ENCODE measurements at places on chromosomes 12 and 14.

GRCh38 chr14:61184112-61184511 is 97.0 kb downstream of the TMEM30B start:
- DNase-seq = no peak

- no peak for DNase-seq
These were observed 23.0 kb upstream of the ACTN1 start for GRCh38 chr14:69002069-69002468.

DNA sequence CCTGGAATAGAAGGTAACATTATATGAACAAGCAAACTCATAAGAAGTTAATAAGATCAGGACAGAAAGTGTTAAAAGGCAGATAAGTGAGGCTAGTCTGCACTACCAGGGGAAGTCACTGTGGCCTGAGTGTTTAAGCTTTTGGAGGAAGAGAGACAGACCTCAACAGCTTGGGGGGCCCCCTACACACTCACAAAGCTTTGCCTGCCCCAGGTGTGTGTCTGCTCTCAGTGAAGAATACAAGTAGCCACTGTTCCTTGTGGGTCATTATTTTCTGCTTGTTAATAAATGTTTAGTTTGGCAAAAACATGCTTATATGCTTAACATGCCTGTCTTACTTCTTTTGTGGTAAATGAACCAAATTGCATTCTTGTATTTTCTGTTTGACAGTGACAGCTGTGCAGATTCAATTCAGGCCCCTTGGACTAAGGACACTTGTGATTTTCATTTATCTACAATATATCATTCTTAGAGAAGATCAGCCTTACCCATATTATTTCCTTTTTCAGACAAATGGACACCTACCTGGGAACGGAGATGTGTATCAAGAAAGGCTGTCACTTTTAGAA is 50.7 kb upstream of the C12orf71 start:
- no peak for DNase-seq

DNA sequence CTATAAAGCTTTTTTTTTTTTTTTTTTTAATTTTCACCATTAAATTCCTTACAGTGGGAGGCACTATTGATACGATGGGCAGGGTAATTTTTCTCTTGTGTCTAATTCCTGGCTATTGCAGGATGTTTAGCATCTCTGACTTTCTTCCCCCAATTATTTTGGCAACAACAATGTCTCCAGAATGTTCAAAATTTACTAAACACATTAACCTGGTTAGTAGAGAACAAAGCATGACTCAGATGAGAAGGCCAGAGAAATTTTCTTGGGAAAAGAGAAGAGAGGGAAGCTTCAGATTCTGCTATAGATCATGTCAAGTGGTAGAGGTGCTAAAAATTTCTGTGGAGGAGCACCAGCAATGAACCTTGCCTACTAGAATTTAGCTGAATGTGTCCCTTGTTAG is 171.5 kb upstream of the PRICKLE1 start:
- no peak for DNase-seq

GRCh38 chr12:95736631-95737030 is 53.9 kb downstream of the NTN4 start:
- DNase-seq = no peak

DNA sequence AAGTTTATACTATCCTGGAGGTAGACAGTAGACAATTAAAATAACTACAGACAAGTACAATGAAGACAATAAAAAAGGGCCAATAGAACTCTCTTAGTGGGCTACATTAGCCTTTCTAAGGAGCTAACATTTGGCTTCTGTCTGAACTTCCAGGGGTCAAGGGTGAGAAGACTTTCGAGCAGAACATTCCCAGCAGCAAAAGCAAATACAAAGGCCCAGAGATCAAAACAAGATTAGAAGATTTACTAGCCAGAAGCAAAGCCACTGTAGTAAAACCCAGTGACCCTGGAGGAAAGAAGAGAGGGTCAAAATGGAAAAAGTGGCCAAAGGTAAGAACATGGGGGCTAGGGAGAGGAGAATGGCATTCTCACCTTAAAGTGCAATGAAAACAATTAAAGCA is 63.2 kb downstream of the ATP2B1 start:
- no peak for DNase-seq

DNA sequence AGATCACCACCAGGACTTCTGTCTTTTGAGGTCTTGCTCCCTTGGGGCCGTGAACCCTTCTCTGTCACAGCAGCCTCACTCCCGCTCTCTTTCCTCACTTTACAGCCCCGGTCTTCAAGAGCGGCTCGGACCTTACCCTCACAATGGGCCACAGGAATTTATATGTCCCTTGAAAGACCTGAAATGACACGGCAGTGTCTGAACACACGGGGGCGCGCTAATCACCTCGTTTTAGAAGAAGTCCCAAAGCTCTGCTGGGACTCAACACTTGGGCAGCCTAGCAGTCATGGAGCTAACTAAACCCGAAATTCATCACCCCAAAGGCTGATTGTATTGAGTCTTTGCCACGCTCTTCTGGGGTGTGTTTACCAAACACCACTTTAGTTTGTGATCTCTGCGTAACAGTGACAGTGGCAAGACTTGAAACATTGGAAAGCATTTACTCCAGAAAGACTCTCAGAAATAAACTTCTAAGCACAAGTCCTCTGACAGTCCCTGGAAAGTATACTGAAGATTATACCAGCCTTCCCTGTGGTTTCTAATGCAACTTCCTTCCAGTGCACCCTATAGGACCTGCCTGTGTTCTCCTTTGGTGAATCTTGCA is 29.0 kb downstream of the SERPINA11 start:
- peak; percentile 16 for DNase-seq

Measured in NCI-H524 treated with DMSO at 0.1 percent for 48 hours (cell line).